ENCODE measurements at places on chromosomes 3 and 15.

- no peak for DNase-seq
These were observed 10.7 kb downstream of the BMF start for GRCh38 chr15:40097968-40098476.

GRCh38 chr15:44666210-44667038 is 3.0 kb upstream of the SPG11 start:
- DNase-seq, result no peak

DNA sequence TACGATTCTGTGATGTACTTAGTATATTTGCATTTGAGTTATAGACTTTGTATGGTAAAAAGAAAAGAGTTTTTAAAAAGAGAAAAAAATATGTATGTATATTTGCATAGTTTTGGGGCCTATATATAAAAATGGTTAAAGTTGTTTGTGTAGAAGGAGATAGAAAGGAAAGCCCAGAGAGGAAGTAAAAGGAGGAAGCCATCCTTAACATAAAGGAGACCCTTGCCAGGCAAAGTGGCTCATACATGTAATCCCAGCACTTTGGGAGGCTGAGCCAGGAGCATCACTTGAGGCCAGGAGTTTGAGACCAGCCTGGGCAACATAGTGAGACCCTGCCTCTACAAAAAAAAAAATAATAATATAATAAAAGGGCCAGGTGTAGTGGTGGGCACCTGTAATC is 8.4 kb downstream of the SNAP23 start:
- DNase-seq, result no peak

- DNase-seq, result no peak
These were observed 49.9 kb upstream of the FGD5 start for GRCh38 chr3:14768881-14769280.

DNA sequence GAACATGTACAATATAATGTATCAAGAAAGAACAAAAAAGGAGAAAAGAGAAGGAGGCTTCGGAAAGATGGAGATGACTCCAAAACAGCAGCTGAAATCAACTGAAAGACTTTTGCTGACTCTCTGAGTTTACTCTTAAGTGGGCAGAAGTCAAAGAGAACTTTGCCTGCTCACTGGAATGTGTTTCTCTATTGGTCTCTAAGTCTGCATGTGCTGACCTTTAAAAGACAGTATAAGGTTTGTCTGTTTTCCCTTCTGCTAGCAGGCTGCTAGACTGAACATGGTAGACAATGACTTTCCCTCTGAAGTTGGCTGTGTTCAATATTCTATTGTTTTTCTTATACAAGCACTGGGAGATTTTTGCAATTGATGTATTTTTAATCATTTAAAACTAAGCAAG is 7.2 kb upstream of the MAP4 start:
- no peak for DNase-seq

GRCh38 chr15:29149738-29150075 is 119.9 kb downstream of the NSMCE3 start:
- DNase-seq, result no peak

DNA sequence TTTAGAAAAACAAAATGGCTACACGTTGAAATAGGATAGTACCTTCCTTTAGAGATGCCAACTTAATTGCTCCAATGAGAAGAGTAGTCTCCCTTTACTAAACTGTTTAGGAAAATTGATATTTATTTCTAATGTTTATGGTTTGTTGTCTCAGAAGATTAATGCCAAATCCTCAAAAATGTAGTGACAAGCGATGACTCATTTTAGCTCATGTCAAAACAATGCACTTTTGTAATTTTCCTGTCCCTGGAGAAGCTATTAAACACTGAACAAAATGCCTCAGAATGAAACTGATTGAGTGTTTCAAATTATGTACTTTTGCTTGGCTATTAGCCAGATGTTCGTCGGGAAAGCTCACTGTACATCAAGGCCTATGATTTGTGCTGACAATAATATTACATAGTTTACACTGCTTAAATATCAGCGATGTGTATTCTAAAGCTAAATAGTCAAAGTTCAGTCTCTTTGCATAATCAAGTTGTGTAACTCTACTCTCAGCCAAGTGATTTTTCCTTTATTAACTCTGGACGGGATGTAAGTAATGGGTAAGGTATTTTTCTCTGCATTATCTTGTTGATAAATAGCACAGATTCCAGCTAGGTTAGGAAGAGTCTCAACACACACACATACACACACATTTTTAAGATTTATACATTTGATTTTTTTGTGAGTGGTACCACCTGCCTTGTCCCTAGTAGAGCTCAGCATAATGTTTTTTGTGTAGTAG is 83.7 kb downstream of the CMSS1 start:
- DNase-seq, result no peak

GRCh38 chr3:57587905-57588304 is 9.2 kb downstream of the ARF4 start:
- DNase-seq, result no peak

DNA sequence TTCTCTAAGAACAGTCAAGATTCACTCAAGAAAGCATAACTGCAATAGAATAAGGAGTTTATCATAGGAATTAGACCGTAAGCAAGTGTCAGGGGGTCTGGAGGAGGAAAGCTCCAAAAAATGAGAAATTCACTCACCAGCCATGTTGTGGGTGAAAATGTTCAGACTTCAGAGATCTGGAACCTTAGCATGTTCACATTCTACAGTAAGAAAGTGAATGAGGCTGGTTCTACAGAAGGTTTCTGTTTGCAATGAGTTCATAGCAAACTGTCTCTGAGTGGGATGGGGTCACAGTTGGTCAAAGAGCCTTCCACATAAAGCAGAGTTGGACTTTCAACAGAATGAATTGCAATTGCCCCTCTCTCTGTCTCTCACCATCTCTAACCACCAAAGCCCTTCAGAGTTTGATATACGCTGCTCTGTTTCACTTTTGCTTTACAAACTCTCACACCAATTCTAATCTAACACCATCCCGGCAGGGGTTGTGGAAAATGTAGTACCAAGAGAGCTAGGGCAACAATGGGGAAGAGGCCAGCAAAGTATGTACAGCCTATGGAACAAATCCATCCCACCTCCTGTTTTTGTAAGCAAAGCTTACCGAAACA is 581.8 kb upstream of the UBE2E2 start:
- no peak for DNase-seq

- DNase-seq, result no peak
These were observed 28.1 kb downstream of the C3orf80 start for GRCh38 chr3:160253298-160253697.

- DNase-seq, result no peak
These were observed 37.5 kb upstream of the SLITRK3 start for GRCh38 chr3:165233501-165234195.

DNA sequence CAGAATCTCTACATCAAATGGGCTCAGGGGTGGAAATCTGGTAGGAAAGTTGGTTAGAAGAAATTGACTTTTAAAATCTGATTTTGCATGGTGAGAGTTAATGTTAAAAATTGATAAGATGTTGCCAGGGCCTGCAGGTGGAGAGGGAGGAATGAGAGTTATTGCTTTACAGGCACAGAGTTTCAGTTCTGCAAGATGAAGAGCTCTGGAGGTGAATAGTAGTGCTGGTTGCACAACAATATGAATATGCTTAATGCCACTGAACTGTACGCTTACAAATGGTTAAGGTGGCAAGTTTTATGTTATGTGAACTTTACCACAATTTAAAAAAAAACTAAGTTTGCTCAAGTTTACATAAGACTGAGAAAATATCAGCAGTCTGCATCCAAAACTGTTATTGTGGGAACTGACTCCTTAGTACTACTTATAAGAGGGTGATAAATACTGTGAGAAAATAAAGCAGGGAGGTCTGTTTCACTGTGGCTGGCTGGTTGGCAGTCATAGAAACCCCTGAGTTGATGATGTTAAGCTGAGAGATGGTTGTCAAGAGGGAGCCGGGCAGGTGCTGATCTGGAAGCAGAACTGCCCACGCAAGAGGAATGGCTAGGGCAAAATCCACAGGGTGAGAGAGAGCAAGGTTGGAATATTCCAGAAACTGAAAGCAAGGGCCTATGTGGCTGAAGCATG is 144.9 kb downstream of the EDEM1 start:
- DNase-seq, result no peak

DNA sequence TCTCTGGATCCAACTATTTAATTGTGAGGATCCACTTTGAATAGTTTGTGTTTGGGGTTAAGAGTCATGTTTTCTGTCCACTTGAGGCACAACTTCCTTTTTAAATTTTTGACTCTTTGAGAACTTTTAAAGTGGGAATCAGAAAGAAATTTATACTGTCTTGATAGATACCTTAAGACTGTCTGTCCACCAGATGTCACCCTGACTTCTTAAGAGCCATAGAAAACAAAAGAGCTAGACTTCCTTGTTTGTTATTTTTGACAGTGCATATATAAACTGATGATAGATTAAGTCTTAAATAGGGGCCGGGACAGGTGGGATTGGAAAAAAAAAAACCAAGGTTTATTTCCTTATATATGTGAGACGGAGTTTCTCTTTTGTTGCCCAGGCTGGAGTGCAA is 52.1 kb upstream of the WDR72 start:
- DNase-seq, result no peak

DNA sequence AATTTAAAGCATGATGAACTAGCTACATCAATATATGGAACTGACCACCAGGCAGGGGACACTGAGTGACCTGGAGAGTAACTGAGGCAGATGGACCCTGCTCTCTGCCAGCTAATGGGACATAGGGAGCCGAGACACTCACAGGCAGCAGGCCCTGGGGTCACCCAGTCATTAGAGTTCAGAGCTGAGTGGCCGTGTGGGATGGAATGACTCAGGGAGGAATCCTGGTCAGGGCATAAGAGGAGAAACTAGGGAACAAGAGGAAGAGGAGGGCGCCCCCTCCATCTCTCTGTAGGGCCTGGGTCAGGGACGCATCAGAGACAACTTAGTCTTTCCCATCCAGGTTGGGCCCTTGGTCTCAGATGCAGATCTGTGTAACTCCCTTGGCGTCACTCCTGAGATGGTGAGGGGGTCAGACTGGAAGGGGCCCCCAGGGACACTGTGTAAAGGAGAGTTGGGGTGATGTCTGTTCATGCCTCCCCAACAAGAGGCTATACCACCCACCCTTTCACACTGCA is 39.8 kb downstream of the CCDC12 start:
- no peak for DNase-seq

GRCh38 chr15:72785432-72785831 is 1.9 kb upstream of the ADPGK start:
- no peak for DNase-seq

DNA sequence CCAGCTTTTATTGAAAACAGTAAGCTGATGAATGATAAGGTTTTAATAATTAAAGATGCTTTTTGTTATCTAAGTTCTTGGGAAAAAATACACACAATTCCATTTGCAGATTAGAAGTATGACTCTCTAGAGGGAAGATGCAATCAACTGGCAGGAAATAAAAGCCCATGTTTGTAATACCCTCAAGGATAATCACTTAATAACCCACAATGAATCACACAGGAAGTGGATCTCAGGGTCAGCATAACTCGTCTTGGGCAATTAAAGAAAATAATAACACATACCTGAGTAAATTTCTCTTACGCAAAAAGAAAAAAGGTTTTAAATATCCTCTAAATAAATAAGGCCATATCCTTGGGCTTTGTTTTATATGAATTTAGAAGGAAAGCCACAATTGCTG is 9.4 kb upstream of the EID1 start:
- no peak for DNase-seq

- no peak for DNase-seq
These were observed 150.7 kb upstream of the TLE3 start for GRCh38 chr15:70248116-70249025.

DNA sequence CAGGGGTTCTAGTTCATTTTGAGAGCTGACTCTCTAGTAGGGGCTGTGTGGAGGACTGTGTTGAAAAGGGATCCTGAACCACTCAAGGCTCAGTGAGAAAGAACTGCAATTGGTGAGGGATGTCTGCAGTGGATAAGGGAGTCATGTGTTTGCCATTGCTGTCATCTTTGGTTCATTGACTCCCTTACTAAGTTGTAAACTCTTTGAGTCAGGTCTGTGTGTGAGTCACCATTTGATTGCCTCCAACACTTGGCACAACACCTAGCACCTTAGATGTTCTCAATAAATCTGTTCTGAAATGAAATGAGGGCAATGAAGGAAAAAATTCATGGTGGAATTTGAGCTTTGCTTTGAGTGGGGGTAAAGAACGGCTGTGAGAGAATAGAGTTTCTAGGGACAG is 51.7 kb downstream of the PLS1 start:
- DNase-seq, result no peak

Measured in renal cortex interstitium (tissue), 15 donors.